ENCODE measurements at places on chromosomes 13 and 19. TPM values are rescaled to one million over a fixed set of nuclear protein-coding genes. Genes with fewer than 3 reads are reported as not detected.
A peak's percentile ranks its signal among the peaks of the same experiment; 100 is the strongest.

ZNF208 gene
- 2.0 TPM for polyA plus RNA-seq

ZNF835 gene
- polyA plus RNA-seq, result 4.2 TPM

SMIM24 gene
- 0.64 TPM for polyA plus RNA-seq

NLRP7 gene
- polyA plus RNA-seq, result 0.07 TPM

ZNF471 gene
- polyA plus RNA-seq, result 39.0 TPM

DNA sequence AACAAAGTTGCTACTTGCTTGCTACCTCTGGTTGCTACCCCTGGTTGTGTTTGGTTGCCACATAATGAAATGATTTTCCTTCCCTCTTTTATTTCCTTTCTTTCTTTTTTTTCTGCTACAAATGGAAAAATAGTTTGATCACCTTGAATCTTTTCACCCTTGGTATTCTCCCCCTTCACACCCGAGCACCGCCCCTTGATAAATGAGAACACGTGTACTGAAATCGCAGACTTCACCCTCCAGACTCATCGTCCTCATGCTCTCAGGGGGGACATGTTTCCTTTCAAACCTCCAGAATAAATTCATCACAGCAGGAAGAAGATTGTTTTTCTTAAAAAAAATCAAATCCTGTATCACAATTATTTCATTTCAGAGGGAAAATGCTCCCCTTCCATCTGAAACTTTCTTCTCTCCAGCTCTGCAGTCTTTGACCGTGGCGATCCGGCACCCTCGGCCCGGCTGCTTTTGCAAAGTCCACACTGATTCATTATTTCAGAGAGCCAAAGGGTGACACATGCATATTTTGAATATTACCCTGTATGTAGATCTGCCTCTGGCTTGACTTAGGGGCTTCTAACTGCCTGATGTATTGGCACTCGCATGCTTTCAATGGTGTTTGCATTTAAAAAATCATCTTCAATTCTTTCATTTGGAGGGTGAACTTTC is 222.6 kb upstream of the MAB21L1 start:
- DNase-seq, result no peak

DNA sequence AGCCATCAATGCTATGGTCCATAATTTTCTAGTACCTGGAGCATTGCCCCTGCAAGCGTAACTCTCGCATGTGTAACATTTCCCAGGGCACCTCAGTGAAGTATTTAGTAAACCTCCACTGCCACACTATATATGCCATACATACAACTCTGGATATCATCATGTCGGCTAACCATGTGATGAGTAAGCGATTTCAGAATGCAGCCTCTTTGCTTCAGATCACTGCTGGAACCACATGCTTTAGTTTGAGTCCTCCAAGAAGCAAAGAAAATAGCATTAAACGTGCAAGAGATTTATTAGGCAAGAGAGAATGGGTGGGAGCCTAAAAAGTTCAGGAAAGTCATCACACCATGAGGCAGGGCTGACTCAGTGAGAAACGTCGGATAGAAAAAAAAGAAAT is 635.6 kb upstream of the SLITRK5 start:
- DNase-seq, result no peak

GRCh38 chr19:10920781-10921180 is 7.7 kb downstream of the YIPF2 start:
- no peak for DNase-seq

- no peak for DNase-seq
Observed at GRCh38 chr13:98565726-98566565, 11.0 kb downstream of the STK24 start.

DNA sequence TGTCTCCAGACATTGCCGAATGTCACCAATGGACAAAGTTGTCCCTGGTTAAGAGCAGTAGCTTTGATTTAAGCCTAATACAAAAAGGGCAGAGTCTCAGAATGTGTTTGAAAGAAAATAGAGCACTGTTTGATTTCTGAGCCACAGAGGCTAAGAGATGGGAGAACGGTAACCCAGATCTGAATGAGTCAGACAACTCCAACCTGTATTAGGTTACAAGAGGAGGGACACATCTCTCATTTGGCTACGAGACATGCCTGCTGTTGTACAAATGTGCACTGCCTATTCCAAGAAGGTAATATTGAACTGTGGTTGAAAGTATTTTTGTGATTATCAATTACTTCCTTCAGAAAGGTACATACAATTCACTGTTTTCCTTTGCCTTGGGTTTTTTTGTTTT is 4.9 kb upstream of the HSPH1 start:
- DNase-seq, result no peak

DNA sequence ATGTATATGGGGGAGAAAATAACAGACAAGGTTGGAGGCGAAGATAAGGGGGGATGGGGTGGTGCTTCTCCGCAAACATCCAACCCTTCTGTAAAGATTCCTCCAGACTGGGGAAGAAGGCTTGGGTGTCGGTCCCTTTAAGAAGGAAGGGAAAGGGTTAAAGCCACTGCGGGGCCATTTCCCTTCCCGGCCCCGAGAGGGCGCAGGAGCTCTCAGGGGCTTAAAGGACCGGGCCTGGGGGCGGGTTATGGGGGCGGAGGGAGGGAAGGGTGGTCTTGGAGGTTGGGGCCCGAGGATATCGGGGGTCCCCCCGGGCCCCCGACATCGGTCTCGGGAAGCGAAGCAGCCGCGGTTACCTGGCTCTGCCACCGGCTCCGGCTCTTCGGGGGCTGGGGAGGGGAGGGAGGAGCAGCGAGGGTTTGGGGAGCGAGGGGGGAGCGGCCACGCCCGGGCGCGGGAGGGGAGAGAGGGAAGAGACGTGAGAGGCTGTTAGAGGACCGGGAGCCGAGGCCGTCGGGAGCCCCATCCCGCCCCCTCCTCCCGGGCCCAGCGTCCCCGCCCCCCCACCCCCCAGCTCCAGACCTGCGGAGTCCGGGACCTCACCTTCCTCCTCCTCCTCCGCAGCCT is 2.8 kb downstream of the TNNT1 start:
- no peak for DNase-seq

DNA sequence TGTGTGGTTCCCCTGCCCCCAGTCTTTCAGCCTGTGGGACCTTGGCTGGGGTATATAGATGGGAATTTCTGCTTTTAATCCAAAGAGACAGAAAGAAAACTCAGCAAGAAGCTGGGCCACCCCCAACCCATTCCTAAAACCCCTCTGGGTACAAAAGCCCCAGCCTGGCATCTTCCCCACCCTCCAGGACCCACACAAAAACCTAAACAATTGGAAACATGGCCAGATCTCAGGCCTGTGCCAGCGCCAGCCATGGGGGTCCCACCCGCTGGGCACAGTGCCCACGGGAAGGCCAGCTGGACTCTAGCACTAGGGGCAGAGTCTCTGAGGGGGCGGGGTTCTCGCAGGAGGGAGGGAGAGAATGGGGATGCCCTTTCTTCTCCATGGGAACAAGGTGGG is 8.6 kb downstream of the LYL1 start:
- DNase-seq, result no peak

DNA sequence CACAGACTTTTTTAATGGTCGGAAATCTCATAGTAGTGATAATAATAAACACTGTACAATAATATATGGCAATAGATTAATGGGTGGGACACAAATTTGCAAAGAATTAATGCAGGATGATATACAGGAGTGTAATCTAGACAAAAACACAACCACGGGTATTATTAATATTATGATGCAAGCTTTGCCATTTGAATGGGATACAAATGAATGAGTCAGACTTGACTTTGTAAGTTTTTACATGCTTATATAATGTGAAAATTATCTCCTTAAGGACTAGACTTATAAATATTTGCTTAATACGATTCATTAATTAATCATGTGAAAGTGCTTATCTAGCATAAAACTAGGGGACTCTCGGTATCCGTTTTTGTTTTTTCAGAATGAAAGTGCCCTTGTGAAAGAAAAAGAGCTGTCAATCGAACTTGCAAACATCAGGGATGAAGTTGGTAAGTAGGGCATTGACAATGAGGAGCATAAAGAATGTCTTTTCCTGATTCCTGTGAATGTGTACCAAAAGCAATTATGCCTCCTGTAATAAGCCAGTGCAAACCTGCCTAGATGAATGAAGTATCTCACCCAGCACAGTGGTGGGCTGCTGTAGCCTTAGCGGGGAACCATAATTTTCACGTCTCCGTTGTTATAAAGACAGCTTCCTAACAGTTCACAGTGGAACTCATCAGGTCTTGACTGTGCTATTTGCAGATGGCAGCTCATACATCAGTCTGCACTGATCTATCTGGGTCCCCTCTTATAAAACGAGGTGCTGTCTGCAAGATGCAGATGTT is 155.7 kb downstream of the SLC7A1 start:
- no peak for DNase-seq

- no peak for DNase-seq
Observed at GRCh38 chr13:113527272-113527958, 36.9 kb upstream of the DCUN1D2 start.

DNA sequence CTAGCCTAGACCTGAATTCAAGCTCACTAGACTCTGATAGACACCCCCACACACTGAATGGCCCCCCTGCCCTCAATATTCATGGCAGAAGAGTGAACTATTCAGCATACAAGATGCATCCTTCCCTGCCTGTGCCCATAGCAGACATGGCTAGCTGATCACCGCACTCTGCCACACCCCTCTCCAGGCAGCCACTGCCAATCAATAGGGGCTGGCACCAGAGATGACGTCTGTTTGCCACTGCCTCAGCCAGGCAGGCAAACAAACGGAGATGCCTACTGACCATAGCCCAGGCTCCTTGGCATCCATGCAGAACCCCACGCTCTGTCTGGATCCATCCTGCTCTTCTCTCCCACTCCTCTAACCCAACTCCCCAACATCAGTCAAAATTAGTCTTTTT is 13.8 kb upstream of the NPAS1 start:
- DNase-seq, result no peak

DNA sequence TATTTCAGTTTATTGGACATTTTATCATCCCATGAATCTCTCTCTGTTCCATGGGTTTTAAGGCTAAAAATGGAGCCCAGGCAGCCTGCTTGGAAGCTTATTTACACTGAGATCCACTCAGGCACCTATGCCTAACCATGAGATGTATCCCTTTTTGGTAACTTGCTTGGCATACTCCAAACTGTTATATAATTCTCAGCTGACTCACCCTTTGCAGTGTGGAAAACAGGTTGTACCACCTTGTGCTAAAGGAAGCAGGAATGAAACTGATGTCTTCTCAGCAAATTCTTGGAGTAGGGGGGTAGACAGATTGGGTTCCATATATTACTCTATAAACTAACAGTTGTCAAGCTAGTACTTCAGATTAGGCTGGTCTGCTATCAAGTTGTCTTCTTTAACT is 483.6 kb downstream of the KLF5 start:
- DNase-seq, result no peak

DNA sequence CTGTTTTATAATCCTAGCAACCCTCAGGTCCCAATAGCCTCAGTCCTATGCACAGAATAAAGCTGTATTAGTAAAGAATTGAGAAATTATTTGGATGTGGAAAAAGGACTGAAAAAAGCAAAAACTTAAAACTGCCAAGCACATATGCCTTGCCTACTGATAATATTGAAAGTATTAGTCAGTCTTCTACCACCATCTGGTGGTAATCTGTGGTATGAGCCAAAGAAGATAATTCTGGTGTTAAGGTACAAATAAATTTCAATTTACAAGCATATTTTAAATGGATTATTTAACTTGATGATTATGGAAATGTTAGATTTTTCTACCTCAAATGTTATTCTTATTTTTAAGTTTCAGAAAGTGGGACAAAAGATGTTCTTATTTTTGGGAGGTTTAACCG is 460.3 kb upstream of the KLHL1 start:
- peak; percentile 36 for DNase-seq
